Stimulated activated CD8-positive, alpha-beta memory T cell treated with anti-CD3 and anti-CD28 coated beads, Interleukin-15, amount 100 ng/mL, for 1 hour (primary cell): ENCODE measurements at places on chromosomes 11 and 22.
A peak's percentile ranks its signal among the peaks of the same experiment; 100 is the strongest.

DNA sequence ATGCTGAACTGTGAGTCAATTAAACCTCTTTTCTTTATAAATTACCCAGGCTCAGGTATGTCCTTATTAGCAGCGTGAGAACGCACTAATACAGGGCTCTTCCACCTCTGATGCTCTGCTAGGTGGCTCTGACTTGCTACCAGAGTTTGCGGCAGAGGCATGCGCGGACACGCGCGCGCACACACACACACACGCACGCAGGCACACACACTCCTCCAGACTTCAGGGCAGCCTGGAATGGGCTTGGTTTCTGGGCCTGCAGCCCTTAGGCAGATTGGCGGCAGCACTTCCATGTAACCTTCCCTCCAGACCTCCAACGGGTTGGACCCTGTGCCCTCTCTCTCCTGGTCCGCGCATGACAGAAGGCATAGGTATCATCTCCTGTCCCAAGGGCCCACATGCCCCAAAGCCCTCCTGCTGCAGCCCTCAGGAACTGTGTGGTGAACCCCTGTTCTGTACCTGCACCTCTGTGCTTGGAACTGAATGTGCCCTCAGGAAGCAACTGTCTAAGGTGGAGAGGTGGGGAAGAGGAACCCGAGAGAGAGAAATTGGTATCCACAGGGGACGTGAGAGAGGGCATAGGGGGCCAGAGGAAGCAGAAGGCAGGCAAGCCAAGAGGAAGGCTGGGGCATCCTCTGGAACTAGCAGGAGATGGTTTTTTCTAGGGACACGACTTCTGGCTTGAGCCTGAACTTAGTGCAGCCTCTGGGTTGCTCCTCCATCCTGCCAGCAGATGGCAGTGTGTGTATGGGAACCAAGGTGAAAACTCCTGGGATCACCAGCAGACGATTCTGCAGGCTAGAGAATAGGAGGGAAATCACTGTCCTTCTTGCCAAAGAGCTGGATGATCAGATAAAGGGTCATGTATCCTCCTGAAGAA, 23.4 kb upstream of the RIC3 start:
- peak; percentile 14 for DNase-seq

DNA sequence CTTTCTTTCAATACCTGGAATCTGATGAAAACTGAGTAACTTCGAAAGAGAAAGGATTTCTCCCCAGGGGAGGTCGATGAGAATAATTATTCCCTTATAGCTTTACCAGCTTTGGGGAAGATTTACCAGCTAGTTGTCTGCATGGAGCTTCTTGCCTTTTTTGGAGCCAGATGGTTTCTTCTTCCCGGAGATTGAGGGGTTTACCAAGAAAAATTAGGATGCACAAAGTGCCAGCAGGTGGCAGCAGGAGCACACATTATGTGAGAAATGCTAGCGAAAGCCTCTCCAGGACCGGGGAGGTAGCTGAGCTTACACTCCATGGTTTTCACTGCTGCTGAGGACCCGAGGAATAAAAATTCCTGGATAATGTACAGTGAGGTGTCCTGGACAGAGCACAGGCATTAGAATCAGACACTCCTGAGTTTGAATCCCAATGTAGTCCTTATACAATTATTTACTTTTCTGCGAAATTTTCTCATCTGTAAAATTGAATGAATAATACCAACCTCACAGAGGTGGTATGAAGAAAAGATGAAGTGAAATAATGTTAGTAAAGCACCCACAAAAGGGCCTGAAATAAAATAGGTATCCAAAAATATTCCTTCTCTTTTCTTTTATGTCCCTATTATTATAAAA, 46.0 kb upstream of the PARVA start:
- DNase-seq, result peak; percentile 47

- no peak for DNase-seq
Measured at GRCh38 chr11:57134284-57134683, 47.5 kb upstream of the LRRC55 start.

- DNase-seq, result no peak
Measured at GRCh38 chr11:37926772-37927171, 1328.7 kb upstream of the RAG2 start.

- no peak for DNase-seq
Measured at GRCh38 chr11:69893631-69894030, 74.4 kb upstream of the FGF3 start.
